NCI-H2081 (cell line): ENCODE measurements at places on chromosomes 7 and 10.

DNA sequence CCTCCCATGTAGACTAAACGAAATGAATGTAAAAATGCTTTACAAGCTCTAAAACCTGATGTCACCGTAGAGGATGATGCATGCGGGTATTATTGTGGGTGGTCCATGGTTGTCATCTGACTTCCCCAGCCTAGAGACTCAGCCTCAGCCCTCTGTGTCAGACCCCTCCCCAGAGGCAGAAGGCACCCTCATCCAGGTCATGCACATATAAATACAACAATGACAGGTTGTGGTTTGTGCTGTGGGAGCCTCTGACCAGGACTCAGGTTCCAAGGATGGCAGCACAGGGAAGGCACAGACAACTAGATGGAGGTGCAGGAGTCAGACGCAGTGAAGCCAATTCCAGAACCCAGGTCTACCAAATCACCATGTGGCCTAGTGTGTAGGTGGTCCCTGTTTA lies 3.3 kb upstream of the NODAL start:
- no peak for DNase-seq

DNA sequence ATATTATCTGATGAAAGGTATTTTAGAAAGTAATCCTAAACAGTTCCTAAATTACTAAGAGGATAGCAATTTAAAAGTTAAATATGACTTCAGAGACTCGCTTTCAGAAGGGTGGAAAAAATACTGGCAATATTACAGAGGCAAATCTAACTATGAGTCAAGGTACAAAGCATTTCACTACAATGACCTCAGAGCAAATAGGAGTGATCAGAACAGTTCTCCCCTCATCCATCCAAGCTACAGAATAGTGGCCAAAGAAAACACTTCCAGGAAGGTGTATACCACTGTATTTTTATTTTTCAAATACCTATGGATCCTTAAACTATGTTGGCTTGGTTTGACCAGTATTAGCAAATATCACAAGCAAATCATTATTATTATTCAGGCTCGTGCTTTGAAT lies 112.8 kb upstream of the ODAD2 start:
- no peak for DNase-seq

GRCh38 chr7:143388491-143389101 lies 7.5 kb downstream of the ZYX start:
- DNase-seq = no peak

- no peak for DNase-seq
These were observed 28.2 kb upstream of the ASL start for GRCh38 chr7:66047426-66047825.

- no peak for DNase-seq
These were observed 212.7 kb upstream of the PHYHIPL start for GRCh38 chr10:58963723-58964124.

- DNase-seq = no peak
These were observed 9.9 kb downstream of the STARD3NL start for GRCh38 chr7:38187794-38188440.
